ENCODE measurements at places on chromosomes 11 and 22.

GRCh38 chr22:37243402-37244113 is 511 bp downstream of the RAC2 start:
- DNase-seq, result no peak

GRCh38 chr11:85806876-85807275 is 4.1 kb downstream of the SYTL2 start:
- DNase-seq, result no peak

DNA sequence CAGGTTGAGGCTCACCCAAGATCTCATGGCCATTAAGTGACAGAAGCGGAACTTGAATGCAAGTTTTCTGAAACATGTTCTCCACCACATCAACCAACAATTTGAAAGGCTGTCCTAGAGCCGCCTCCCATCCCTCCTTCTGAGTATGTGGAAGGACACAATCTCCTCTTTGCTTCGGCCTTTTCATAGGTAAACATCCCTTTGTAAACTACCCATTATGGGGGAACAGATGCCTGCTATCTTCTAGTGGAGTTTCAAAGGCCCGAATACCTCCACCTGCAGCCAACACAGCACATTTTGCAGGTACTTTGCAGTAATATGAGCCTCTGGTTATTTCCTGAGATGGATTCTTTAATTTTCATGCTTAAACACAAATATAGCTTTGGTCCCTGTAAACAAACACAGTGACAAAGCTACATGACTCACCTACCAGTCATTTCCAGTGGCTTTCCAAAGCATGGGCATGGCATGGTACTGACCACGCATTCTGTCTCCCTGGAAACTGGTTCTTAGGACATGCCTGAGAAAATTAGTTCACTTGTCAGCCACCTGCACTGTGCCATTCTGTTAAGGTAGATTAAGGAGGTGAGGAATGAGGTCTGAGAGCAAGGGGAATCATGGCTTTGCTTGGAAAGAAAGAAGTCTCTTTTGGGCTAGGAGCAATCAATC is 60.2 kb downstream of the EHF start:
- no peak for DNase-seq

DNA sequence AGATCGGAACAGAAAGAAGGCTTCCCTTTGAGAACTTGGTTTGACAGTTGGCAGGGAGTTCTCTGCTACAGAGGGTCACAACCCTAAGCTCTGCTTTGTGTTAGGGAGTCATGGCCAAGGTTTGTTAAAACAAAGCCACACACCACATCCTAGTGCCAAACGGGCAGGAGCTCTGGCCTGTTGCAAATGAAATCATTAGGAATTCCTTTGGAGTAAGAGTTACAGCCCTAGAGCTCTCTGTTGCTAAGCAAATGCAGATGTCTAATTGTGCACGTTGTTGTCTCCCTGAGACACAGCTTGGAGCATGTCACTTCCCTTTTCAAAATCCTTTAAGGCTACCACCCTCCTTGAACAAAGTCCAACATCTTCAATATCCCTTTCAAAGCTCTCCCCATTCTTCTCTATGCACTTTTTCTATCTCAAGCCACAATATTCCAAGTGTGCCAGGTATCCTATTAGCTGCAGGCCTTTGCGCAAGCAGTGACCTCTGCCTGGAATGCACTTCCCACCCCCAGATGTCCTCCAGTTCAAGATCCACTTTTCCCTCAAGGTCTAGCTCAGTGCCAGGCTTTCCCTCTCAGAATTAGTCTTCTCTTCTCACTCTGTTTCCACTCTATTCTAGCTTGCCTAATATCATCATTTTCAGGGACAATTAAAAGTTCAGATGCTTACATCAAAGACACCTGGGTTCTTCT is 253.7 kb upstream of the POU2AF2 start:
- DNase-seq, result no peak

- no peak for DNase-seq
These were observed 39.2 kb upstream of the LMO2 start for GRCh38 chr11:33931067-33931466.

- no peak for DNase-seq
These were observed 1.1 kb downstream of the RRM1 start for GRCh38 chr11:4095509-4096230.

- DNase-seq, result peak; percentile 9
These were observed 146.5 kb upstream of the RAG2 start for GRCh38 chr11:36744375-36745168.

GRCh38 chr11:101862391-101863233 is 52.2 kb upstream of the CEP126 start:
- DNase-seq, result no peak

- no peak for DNase-seq
These were observed 792 bp downstream of the RBMXL2 start for GRCh38 chr11:7089328-7090251.

- DNase-seq, result no peak
These were observed 16.6 kb upstream of the APOL3 start for GRCh38 chr22:36177160-36177559.

GRCh38 chr11:45185228-45185729 is 38.8 kb downstream of the PRDM11 start:
- no peak for DNase-seq

DNA sequence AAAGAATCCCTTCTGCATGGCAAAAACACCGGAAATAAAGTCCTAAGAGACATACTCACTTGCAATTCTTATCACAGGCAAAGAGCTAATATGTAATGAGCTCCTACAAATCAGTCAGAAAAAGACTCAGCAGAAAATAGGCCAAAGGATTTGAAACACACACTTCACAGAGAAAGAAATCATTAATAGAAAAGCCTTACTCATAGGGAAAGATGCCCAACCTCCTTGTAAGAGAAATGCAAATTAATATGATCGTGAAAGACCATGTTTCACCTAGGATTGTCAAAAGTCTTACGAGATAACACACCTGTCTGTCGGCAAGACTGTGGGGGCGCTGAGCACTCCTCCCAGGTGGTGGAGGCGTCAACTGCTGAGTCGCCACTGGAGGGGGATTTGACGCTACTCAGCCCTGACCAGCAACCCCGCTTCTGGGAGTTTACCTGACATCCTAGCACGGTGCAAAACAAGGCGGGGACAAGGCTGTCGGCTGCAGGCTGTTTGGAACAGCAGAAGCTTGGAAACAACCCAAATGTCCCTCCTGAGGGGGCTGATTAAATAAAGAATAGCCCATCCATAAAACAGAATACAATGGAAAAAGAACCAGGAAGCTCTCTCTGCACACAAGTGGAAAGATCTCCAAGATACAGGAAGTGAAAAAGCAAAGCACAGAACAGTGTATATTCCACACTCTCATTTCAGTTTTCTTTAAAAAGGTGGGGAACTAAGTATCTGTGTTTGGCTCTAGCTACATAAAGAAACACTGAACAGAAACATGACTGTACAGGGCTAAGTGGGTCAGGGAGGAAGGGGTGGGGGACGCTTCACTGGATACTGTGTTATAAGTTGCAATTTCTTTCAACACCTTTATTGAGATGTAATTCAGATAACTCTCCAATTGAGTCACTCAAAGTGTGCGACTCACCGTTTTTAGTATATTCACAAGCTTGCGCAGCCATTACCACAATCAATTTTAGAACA is 11.5 kb downstream of the CSNK1E start:
- DNase-seq, result no peak

DNA sequence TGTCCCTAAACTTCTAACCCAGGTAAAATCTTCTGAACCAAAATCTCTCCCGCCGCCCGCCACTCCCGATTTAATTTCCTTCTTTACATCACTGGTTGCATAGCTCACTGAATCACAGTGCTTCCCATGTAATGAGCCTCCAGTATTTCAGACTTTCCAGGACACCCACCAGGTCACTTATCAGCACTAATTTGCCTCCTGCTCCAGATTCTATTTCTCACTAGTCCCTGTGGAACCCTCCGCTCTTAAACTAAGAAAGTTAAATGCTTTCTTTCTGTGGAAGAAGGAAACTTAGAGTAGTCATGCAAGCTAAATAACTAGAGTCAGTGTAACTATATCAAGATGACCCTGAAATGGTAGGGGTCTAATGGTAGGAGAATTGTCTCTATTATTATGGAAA is 106.6 kb upstream of the OPCML start:
- DNase-seq, result no peak

- no peak for DNase-seq
These were observed 61.9 kb upstream of the CSNK2A3 start for GRCh38 chr11:11414996-11415395.

DNA sequence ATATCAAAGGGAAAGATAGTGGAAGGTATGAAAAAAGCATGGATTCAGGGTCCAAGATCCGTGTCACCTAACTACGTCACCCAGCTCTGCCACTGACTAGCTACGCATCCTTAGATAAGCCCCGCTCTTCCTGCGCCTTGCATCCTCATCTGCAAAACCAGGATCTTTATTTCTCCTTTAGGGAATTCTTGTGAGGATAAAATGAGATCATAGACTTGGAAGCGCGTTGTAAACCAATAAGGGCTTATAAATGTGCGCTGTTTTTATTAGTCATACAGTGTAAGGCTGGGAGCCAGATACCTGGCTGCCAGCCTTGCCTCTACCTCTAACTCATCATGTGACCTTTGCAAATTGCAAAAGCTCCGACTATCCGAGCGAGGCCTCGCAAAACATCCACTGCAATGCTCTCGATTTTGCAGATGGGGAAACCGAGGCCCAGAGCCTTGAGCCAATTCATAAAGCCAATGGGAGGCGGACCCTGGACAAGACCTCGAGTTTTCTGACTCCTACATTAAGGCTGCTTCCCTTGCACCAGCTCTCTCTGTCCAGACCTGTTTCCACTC is 753 bp downstream of the PRPF19 start:
- no peak for DNase-seq

GRCh38 chr11:43576320-43576802 is 104.2 kb upstream of the HSD17B12 start:
- DNase-seq, result no peak

- DNase-seq, result no peak
These were observed 14.7 kb downstream of the BARX2 start for GRCh38 chr11:129390303-129390821.

DNA sequence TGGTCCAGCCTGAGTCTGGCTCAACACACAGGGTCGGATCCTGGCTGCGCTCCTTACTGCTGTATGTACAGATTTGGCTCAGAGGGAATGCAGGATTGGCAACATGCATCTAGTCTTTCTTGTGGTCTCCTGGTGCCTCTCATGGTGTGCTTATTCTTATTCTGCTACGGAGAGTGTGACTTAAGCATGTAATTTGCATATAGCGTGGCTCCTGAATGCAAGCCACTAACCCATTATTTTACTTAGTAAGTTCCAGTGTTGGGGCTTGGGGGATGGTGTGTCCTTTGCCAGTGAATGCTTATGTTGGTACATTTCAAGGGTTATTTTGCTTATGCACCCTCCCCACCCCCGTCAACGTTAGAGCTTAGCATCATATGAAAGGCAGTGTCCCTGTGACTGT is 51.2 kb downstream of the PTPRJ start:
- DNase-seq, result no peak

GRCh38 chr11:36899800-36900199 is 301.8 kb upstream of the RAG2 start:
- no peak for DNase-seq

- no peak for DNase-seq
These were observed 43.7 kb downstream of the PIWIL3 start for GRCh38 chr22:24730864-24731263.

DNA sequence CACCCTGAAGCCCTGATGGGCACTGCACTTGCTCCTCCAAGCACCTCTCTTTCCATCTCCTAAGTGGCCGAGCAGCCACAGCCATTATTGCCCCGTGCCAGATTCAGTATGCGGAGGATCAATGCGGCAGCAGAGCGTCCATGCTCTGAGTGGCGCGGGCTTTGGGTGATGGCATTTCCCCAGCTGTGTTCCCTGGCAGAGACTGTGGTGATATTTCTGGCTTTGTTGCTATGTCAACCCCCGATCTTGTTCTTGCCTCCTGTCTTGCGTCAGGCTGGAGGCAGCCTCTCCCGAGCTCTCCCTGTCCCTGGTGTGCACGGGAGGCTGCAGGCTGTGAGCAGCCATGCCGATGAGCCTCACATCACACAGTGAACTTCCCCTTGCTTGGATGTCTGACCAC is 1018.6 kb downstream of the TBC1D22A start:
- DNase-seq, result no peak

- no peak for DNase-seq
These were observed 32.1 kb downstream of the IFT27 start for GRCh38 chr22:36743591-36744412.

GRCh38 chr22:44336962-44337677 is 24.4 kb upstream of the SHISAL1 start:
- DNase-seq, result no peak

DNA sequence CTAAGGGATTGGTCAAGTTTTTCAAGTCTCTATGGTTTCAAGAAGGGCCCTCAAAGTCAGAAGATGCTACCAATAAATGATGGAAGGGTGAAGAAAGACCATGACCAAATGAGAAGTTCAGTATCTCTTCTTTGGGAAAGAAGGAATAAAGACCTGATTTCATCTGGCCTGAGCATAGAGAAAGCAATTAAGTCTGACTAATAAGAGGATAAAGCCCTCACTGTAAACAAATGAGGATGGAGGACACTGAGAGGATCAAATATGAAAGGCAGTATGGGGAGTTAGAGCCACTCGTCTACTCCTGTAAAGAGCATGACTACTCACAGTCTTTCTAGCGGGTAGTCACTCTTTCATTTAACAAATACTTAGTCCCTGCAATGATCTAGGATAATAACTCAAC is 44.6 kb downstream of the FAM168A start:
- DNase-seq, result no peak

- no peak for DNase-seq
These were observed 26.1 kb upstream of the CTSC start for GRCh38 chr11:88363648-88364065.

GRCh38 chr11:12769834-12770345 is 95.7 kb downstream of the TEAD1 start:
- DNase-seq, result no peak

- DNase-seq, result no peak
These were observed 19.5 kb upstream of the RASSF10 start for GRCh38 chr11:12989428-12990161.

DNA sequence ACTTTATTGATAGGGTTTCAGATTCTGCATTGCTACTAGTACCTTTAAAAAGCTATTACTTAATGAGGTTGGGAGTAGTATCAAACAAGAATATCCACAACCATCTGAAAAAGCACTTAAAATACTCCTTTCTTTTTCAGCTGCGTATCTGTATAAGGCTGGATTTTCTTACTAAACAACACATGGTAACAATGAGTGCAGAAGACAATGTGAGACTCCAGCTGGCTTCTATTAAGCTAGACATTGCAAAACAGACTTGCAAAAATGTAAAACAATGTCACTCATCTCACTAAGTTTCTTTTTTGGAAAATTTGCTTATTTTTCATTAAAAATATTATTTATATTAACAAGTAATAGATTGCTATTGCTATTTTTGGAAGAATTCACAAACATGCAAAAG is 132.6 kb downstream of the WNT11 start:
- no peak for DNase-seq

Data from activated CD8-positive, alpha-beta memory T cell treated with anti-CD3 and anti-CD28 coated beads for 1 hour (primary cell).